ENCODE measurements at places on chromosomes 4 and X. TPM values are rescaled to one million over a fixed set of nuclear protein-coding genes. Genes with fewer than 3 reads are reported as not detected.

AKAP14 gene
- total RNA-seq: not detected

DNA sequence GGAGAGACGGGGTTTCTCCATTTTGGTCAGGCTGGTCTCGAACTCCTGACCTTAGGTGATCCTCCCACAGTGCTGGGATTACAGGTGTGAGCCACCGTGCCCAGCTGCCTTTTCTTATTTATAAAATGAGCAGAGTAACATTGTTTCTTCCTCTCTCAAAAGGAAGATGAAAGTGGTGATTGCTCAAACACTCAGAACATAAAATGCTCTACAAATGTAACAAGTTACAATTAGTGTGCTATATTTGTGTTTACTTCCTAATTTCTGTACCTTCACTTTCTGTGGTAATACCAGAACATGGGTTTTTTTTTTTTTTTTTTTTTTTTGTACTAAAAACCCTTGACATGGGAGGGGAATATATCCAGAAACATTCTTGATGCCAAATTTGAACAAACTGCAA lies 197.9 kb downstream of the MGST2 start:
- ATAC-seq: no peak

USP17L28 gene
- not detected for total RNA-seq

GRCh38 chrX:48497871-48498270 lies 10.9 kb upstream of the PORCN start:
- no peak for ATAC-seq

- no peak for ATAC-seq
These were observed 476.4 kb downstream of the AFF2 start for GRCh38 chrX:148976571-148977400.

GRCh38 chrX:5876984-5877596 lies 351.6 kb downstream of the NLGN4X start:
- peak; percentile 45 for ATAC-seq

- ATAC-seq: no peak
These were observed 62.0 kb downstream of the SLAIN2 start for GRCh38 chr4:48403358-48403757.

All from esophagus mucosa (tissue), 1 donor.